ENCODE measurements at places on chromosomes 1 and 21.

GRCh38 chr1:73593364-73593763 is 604.6 kb downstream of the LRRIQ3 start:
- no peak overlapping the region for H3K4me3 ChIP-seq
- no peaks in the 10 kb centered on the region for H3K36me3 ChIP-seq
- no peaks in the 10 kb centered on the region for H3K4me1 ChIP-seq

DNA sequence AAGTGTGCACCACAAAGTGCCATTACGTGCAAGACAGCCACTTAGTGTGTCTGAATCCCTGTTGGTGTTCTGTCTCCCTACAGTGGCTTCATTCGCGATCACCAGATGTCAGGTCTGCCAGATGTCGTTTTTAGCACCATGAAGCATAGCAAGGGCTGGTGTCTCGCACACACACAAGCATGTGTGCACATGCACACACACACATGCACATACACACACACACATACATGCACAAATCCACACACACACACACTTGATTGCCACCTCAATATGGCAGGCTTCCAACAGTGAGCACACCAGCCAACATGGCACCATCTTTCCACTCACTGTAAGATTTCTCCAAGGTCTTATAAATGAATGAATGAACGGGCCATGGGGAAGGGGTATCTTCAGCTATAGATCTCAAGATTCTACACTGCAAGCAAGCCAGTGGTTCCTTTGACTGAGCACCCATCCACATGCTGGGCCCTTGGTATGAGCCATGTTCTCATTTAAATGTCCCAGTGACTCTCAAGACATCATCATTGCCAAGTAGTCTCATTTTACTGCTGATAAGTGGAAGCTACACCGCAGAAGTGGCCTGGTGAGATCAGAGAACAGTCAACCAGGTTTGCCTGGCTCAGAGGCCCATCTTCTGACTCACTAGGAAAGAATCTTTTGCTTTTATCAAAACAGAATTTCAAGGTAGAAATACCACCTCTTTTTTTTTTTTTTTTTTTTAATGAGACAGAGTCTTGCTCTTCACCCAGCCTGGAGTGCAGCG is 84.9 kb downstream of the SIM2 start:
- no peak overlapping the region for H3K27ac ChIP-seq
- no peak overlapping the region for H3K4me3 ChIP-seq
- no peak for DNase-seq
- no peaks in the 10 kb centered on the region for H3K4me1 ChIP-seq
- no peaks in the 10 kb centered on the region for H3K27me3 ChIP-seq

GRCh38 chr1:47192458-47193384 is 2.9 kb upstream of the PDZK1IP1 start:
- peaks cover 1% of the 10 kb centered on the region for H3K4me1 ChIP-seq
- DNase-seq: peak; percentile 73
- H3K36me3 ChIP-seq: no peaks in the 10 kb centered on the region
- H3K4me3 ChIP-seq: no peak overlapping the region

DNA sequence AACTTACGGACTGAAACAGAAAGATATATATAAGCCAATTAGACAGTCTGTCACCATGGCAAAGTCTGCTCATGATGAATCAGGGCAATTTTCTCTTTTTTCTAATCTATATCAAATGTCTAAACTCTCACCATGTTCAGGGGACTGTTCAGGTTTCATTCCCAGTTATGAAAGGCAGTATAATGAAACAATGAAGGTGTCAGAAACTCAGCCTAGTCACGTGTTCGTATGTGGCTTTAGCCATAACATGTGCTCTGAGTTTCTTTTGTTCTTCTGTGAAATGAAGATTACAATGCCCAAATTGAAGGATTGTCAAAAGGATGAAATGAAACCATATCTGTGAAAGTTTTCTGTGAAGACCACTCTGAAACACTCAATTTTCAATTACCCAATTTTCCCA is 392.9 kb downstream of the DSCAM start:
- DNase-seq: no peak
- no peak overlapping the region for H3K27ac ChIP-seq
- H3K36me3 ChIP-seq: no peaks in the 10 kb centered on the region
- no peak overlapping the region for H3K4me3 ChIP-seq
- H3K27me3 ChIP-seq: no peaks in the 10 kb centered on the region

DNA sequence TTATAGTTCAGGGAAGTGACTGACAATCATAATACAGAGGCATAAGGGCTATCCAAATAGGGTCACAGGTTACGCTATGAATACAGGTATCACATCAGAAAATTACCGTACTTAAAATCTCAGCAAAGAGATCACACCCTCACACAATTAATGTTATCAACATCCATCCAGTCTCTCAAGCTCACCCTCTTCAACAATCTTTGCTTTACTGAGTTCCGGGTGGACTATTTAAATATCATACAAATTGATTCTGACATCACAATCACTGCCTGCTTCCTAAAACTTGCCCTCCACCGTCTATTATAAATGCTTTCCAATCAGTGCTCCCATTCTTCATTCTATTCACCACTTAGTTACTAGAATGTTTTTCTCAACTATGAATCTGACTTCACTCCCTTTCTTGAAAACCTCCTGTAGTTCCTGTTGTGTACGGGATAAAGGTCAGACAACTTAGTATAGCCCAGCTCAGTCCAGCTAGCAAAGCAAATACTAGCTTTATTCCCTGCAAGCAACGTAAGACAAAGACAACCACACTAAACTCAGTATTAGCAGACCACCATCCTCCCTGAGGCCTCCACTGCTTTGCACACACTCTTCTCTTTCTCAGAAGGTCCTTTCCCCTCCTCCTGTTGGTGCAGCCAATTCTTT is 398.7 kb downstream of the SMYD3 start:
- no peak overlapping the region for H3K27ac ChIP-seq
- H3K27me3 ChIP-seq: no peaks in the 10 kb centered on the region
- peaks cover 3% of the 10 kb centered on the region for H3K36me3 ChIP-seq

GRCh38 chr1:114750780-114751179 is 7.0 kb downstream of the CSDE1 start:
- peaks cover 85% of the 10 kb centered on the region for H3K4me1 ChIP-seq
- no peak for DNase-seq
- peak overlapping the region; percentile 9 for H3K27ac ChIP-seq
- H3K4me3 ChIP-seq: no peak overlapping the region

DNA sequence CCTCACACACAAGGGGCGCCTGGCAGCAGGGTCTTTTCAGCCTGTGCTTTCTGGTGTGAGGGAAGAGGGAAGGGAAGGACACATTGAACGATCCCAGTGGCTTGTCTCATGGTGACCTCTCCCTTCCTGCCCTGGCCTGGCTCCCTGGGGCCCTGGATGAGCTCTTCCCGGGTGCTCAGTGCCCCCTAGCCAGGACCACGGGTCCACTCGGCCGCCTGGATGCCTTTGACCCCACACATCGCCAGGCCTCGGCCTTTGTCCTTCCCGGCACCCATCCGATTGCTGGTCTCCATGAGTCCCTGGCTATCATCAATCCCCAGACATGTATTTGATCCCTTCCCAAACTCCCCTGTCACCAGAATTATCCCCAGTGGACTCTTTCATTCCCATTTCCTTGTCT is 6.0 kb upstream of the TFF3 start:
- no peak for DNase-seq
- H3K27ac ChIP-seq: no peak overlapping the region
- peaks cover 20% of the 10 kb centered on the region for H3K27me3 ChIP-seq
- H3K4me1 ChIP-seq: peaks cover 3% of the 10 kb centered on the region
- H3K4me3 ChIP-seq: no peak overlapping the region

- no peak overlapping the region for H3K4me3 ChIP-seq
- no peaks in the 10 kb centered on the region for H3K27me3 ChIP-seq
- no peak for DNase-seq
- H3K27ac ChIP-seq: no peak overlapping the region
- H3K4me1 ChIP-seq: no peaks in the 10 kb centered on the region
- H3K36me3 ChIP-seq: no peaks in the 10 kb centered on the region
These were observed 176.9 kb downstream of the CTH start for GRCh38 chr1:70587872-70588366.

- H3K4me3 ChIP-seq: no peak overlapping the region
- no peak overlapping the region for H3K27ac ChIP-seq
- no peaks in the 10 kb centered on the region for H3K27me3 ChIP-seq
- no peak for DNase-seq
- H3K36me3 ChIP-seq: no peaks in the 10 kb centered on the region
These were observed 3.4 kb downstream of the OR2T11 start for GRCh38 chr1:248631354-248632008.

- DNase-seq: no peak
- no peak overlapping the region for H3K4me3 ChIP-seq
- no peaks in the 10 kb centered on the region for H3K36me3 ChIP-seq
- H3K27me3 ChIP-seq: no peaks in the 10 kb centered on the region
- H3K4me1 ChIP-seq: no peaks in the 10 kb centered on the region
These were observed 42.9 kb downstream of the SLX9 start for GRCh38 chr21:44982558-44983250.

- no peaks in the 10 kb centered on the region for H3K36me3 ChIP-seq
- H3K27me3 ChIP-seq: no peaks in the 10 kb centered on the region
- H3K4me3 ChIP-seq: no peak overlapping the region
- DNase-seq: no peak
These were observed 129.4 kb downstream of the MRPS6 start for GRCh38 chr21:34202553-34203372.

DNA sequence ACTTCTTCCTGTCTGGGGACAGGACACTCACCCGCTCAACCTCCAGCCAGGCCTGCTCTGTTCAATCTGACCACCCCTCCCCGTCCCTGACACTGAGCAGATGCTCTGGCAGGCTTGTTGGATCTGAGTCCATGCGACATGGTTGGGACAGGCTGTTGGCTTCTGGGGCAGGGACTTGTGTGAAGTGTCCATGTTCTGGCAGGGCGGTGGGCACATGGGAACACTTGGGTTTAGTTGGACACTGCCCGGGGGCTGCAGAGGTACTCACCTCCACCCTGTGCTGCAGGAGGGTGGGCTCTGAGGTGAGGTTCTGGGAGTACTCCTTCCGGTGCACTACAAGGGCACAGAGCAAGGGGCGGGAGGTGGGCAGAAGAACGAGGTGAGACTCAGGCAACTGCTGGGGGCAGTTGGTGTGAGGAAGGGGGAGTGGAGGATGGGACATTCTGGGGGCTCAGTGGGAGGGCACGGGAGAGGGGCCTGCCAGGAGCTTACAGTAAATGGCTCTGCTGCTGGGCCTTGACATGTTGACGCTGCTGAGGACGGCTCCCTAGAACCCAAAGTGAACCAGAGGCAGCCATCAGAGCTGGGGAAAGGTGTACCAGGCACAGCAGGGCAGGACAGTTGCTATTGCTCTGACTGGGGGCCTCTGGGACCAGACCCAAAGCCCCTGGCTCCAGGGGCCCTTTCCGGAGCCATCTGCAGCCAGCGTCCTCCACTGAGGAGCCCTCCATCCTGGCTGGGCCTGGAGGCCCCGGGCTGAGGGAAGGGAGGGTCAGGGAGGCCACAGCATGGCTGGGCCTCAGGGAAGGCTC is 2.3 kb downstream of the EPS8L3 start:
- no peak overlapping the region for H3K4me3 ChIP-seq
- H3K4me1 ChIP-seq: no peaks in the 10 kb centered on the region
- DNase-seq: no peak
- H3K36me3 ChIP-seq: no peaks in the 10 kb centered on the region

DNA sequence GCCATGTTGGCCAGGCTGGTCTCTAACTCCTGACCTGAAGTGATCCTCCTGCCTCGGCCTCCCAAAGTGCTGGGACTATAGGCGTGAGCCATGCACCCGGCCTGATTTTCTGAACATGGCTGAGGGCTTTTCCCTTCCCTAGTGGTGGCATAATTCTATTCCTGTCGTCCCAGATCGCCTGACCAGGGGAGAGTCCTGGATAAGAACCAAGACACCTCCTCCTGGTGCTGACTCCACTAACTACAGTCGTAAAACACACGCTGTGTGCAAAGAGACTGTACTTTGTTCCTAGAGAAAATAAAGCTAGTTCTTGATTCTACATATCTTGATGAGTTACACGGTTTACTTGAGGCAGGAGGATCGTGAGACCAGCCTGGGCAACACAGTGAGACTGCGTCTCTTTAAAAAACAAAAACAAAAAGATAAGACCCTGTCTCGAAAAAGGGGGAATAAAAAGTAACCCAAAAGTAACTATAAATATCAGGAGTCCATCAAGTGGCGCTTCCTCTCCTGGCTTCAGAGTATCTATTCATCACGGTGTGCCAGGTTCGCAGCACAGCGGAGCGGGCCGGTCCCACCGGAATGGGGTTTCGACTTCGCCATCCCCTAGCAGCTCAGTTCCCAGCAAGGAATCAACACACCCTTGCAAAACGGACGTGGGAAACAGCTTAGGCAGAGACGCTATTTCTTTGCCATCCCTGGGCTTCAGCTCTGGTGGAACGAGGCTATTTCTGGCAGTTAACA is 973 bp downstream of the SDF4 start:
- H3K36me3 ChIP-seq: peaks cover 21% of the 10 kb centered on the region
- peak overlapping the region; percentile 95 for H3K4me3 ChIP-seq
- no peaks in the 10 kb centered on the region for H3K27me3 ChIP-seq
- peaks cover 31% of the 10 kb centered on the region for H3K4me1 ChIP-seq
- peak; percentile 26 for DNase-seq
- peak overlapping the region; percentile 92 for H3K27ac ChIP-seq

DNA sequence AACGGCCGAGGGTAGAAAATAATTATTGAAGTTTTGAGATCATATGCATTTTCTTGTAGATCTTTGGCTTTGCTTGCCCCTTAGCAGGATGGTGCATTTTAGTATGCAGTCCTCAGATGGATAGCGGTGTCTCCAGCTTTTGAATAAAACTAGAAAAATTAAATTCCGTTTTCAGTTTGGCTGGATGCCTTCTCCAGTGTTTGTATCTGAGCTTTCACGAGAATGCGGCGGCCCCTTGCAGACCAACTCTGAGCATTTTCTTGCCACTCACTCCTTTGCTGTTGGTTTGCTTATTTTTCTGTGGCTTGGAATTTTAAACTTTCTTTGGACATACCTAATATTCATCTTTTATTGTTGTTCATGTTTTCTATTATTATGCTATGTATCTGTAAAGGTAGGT is 192.6 kb downstream of the NFIA start:
- H3K4me3 ChIP-seq: no peak overlapping the region
- no peak for DNase-seq
- H3K36me3 ChIP-seq: no peaks in the 10 kb centered on the region
- peaks cover 6% of the 10 kb centered on the region for H3K4me1 ChIP-seq
- H3K27ac ChIP-seq: no peak overlapping the region

DNA sequence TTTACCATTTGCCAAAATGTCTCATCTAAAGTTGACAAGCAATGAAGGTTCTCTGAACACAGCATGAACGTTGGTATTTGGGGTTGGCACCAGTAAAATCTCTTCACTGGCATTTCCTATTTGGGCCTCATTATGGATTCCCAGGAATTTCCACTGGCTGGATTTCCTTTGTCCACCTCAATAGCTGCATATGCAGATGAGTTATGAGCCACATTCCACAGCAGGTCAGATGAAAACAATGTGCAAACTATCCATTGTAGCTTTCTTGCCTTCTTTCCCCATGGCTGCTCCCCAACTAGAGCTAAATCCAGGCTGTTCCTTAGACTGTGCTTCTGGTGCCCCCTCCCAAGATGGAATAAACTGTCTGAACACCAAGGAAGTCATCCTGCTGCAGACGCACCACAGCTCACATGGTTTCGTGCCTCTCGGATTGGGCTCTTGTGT is 168.1 kb upstream of the FGGY start:
- H3K36me3 ChIP-seq: no peaks in the 10 kb centered on the region
- peaks cover 13% of the 10 kb centered on the region for H3K27me3 ChIP-seq
- H3K4me1 ChIP-seq: peaks cover 12% of the 10 kb centered on the region
- no peak overlapping the region for H3K27ac ChIP-seq
- no peak for DNase-seq
- H3K4me3 ChIP-seq: no peak overlapping the region
